ENCODE measurements at places on chromosomes 3 and 15. TPM values are rescaled to one million over a fixed set of nuclear protein-coding genes. Genes with fewer than 3 reads are reported as not detected.

Gene ALDH1A3
- 248 TPM for total RNA-seq

DNA sequence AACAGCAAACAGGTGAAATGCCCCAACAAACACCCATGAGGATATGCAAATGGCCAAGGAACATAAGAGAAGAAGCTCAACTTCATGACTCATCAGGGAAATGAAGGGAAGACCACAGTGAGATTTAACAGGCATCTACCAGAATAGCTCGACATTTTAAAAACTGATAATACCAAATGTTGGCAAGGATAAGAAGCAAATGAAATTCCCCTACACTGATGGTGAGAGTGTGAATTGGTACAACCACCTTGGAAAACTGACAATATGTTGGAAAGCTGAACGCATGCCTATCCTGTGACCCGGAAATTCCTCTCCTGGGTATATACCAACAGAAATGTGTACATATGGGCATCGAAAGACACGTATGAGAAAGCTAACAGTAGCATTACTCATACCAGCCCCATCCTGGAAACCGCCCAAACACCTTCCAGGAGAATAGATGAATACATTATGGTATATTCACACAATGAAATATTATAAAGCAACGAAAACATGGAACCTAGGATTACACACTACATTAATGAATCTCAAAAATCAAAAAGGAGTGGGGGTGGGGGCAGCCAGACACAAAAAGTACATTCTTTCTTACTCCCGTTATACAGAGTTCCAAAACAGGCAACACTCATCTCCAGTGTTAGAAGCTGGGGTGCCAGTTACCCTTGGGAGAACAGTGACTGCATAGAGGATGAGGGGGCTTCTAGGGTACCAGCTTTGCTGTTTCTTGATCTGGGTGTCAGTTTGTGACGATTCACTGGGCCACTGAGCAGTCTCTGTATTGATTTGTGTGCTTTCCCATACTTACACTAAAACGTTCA lies 16.9 kb downstream of the RFTN1 start:
- no peaks in the 10 kb centered on the region for H3K36me3 ChIP-seq
- no peak overlapping the region for H3K4me3 ChIP-seq
- no peak for DNase-seq
- no peak overlapping the region for H3K27ac ChIP-seq
- no peaks in the 10 kb centered on the region for H3K4me1 ChIP-seq

DNA sequence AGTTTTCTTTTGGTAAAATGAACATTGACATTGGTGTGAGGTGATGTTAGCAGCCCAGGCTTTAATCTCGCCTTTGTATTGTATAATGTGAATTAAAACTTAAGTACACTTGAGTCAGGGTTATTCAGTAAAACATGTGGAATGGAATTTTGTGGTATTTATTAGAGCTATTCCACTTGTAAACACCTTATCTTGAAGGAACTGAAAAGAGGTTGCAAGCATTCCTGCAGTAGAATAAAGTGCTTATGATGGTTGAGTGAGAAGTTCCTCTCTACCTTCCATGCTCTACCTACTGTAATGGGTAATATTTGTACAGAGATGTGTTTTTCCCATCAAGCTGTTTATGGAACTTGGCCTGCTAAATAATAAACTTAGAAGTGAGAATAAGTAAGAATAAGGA lies 36.1 kb downstream of the HMG20A start:
- no peak overlapping the region for H3K27ac ChIP-seq
- DNase-seq: no peak
- H3K4me1 ChIP-seq: no peaks in the 10 kb centered on the region
- no peaks in the 10 kb centered on the region for H3K27me3 ChIP-seq
- no peak overlapping the region for H3K4me3 ChIP-seq
- H3K36me3 ChIP-seq: no peaks in the 10 kb centered on the region

Gene SMCO1
- not detected for total RNA-seq

DNA sequence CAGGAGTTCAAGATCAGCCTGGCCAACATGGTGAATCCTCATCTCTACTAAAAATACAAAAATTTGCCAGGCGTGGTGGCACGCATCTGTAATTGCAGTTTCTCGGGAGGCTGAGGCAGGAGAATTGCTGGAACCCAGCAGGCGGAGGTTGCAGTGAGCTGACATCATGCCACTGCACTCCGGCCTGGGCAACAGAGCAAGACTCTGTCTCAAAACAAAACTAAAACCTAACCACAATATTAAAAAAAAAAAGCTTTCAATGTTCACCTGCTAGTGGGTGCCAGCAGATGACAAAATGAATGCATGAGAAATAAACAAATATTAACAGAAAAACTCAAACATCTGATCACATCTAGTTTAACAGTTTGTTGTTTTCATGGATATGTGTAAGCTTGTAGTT lies 9.0 kb downstream of the SLC24A1 start:
- H3K27ac ChIP-seq: no peak overlapping the region
- H3K36me3 ChIP-seq: no peaks in the 10 kb centered on the region
- no peak for DNase-seq
- H3K4me3 ChIP-seq: no peak overlapping the region
- no peaks in the 10 kb centered on the region for H3K4me1 ChIP-seq

Data from HCT116 (cell line).